ENCODE measurements at places on chromosomes 3 and 15.

DNA sequence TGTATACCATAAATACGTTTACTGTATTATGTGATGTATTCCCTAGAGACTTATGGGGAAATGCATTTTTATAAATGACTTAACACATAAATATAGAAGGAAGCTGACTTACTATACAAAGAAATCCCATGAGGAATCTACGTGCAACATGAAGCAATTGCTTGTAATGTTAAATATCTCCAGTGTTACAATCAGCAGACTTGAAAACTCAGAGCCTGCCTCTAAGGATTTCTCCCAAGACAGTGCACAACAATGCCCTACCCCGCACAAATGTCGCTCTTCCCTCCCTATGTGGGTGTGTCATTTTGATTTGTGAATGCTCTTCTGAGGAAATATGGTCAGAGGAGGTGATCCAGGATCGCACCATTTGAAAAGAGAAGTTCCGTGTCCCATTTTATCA, 629.0 kb downstream of the NR2F2 start:
- no peak for DNase-seq

DNA sequence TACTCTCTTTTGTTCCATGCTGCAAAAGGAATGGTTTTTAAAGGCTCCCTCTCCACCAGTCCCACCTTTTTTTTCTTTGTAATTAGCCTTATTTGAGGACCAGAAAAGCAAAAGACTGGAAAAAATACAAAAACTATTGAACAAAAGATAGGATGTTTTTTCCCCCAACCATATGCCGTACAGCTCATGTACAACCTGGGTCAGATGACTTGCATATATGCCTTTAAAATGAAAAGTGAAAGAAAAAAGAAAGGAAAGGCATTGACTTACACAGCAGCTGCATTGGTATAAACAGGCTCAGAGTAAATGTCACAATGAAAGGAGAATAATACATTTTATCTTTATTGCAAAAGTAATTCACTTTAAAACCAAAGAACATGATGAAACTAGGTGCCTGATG, 69.5 kb upstream of the CMC1 start:
- no peak for DNase-seq

DNA sequence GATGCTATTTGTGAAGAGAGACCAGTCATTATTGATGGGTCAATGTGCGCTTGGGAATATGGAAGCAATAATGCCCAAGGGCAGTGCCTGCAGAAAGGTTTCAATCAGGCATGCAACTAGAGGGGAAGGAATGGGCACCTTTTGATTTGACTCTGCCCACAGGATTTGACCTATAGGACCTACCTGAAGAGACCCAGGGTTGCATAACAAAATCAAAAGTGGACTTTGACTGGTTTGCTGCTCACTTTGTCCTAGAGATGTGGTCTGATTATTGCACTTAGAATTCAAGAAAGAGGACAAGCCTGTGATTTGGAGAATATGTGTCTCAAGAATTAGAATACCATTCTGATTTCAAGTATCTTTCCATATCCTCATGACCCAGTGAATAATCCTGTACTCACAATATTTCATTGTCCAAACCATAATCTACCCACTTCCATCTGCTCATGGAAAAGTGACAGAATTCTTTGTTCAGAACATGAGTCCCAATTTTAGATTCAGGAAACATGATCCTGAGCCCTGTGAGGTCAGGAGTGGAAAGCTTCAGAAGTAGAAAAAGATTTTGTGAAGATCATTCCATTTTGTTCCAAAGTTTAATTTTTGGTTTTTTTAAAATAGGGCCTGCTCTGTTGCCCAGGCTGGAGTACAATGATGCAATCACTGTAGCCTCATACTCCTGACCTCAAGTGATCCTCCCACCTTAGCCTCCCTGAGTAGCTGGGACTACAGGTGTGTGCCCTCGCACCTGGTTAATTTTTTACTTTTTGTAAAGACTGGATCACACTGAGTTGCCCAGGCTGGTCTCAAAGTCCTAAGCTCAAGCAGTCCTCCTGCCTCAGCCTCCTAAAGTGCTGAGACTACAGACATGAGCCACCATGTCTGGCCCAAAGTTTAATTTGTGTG, 151.3 kb upstream of the NR2E3 start:
- no peak for DNase-seq

GRCh38 chr3:54535619-54536018, 392.2 kb downstream of the LRTM1 start:
- DNase-seq = no peak

DNA sequence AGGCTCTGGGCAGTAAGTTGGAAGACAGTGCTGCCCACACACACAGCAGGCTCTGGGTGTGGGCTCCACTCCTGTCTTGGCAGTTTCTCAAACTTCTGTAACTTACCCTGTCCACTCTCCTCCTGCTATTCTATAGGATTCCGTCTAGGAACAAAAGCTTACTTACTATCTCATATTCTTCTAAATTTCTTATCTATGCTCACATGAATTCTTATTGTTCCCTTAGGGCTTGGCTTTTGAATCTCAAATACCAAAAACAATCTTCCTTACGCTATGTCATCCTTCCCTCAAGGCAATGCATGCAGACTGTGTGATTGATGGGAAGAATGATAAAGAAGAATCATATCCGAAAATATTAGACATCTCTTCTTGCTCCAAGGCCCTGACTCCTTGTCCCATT, 425.9 kb upstream of the ONECUT1 start:
- DNase-seq = no peak

DNA sequence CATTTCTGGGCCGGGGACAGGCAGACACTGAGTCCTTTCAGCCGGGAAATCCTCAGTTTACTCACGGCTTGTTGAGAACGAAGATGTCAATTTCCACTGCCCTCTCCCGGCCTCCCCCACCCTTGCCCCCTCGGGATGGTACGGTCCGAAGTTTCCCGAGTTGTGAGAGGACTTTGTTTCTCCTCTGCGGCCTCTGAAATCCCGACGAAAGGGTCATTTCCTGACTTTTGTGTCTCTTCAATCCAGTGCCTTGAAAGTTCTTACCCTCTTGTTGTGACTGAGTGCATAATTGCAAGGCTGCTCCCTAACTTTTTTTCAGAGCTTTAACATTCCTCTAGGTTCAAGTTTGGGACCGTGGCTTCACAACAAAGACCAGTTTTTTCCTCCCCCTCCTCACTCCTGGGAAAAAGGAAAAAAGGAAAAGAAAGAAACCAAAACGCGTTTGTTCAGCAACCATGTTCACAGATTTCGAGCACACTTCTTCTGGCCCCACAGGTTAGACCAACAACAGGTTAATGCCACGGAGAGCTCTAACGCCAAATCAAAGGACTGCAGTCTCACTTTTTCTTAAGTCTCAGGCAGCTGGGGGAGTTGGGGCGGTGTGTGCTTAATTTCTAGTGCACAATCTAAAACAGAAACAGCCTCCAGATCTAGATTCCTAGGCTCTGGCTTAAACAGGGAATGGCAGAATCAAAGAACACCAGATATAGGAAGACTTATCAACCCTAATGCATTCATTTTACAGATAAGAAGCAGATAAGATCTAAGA, 138.9 kb downstream of the TMCO5A start:
- DNase-seq = no peak

DNA sequence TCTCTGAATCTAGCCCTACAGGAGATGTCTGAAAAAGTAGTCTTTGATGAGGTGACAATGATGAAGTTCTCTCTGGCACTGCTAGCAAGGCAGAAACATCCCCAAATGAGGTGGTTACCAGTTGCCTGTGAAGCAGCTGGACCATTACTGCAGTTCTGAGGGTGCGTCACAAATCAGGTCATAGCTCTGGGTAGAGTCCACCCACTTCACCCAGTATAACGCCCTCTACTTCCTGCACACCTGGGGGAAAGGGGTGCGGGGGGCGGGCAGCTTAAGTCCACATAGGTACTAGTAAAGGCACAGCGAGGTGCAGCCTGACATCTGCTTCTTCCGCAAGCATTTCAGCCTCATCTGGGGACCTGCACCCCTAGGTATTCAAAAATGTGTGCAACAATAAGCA, 13.4 kb upstream of the SATB1 start:
- DNase-seq = no peak

DNA sequence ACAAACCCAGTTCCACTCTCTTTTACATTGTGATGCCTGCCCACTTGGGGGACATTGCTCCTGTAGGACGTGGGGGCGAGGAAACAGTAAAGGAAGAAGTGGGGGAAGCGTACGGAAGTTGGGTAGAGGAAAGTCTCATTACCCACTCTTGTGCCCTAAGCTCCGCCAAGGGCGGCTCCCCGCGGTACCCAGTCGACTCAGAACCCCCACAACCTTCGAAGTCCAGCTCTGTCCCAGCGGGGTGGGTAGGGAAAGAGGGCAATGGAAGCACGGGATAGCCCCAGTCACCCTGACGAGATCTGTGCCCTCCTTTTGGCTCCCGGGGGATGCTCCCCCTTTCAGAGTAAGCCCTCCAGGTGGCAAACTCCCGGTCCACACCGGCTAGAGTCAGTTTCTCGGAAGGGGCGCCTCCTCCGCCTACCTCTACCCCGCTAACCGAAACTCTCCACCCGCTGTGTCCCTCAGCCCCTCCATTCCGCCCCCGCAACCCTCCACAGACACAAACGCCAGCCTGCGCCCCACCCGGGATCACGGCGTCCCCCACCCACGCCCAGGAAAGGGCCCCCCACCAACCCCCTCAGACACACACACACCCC, 527 bp downstream of the CSNK1G1 start:
- DNase-seq = no peak

DNA sequence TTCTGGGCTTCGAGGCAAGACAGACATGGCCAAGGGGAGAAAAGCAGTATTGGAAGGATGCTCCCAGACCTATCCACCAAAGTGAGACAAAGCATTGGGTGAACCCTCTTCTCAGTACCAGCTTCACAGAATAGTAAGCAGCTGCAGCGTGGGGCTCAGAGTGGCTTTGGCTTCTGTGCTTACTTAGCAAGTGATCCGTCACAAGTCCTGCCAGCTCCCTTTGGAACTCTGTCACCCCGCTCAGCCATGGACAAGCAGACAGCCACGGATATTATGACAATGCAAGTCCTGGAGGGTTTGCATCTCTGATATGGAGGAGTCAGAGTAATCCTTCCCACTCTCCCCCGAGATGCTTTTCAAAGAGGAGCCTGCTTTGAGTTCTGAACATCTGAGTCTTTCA, 90.8 kb downstream of the SLCO3A1 start:
- no peak for DNase-seq

- no peak for DNase-seq
Measured at GRCh38 chr15:70097063-70097320, 725 bp downstream of the TLE3 start.

DNA sequence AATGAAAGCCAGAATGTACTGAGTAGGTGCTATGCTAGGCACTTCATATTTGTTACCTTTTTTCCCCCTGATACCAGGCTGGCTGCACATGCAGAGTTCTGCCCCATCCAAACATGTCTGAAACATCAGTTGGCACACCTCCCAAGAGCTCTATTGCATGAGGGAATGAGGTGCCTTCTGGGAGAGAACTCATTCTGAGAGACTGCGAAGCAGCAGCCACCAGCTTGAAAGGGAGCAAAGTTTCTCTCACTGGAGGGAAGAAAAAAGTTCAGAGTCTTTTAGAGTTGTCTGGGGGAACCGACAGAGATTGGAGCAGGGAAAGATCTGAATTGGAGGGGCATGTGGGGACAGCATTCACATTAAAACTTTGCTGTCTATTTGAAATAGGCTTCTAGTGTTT, 84.1 kb downstream of the AGBL1 start:
- DNase-seq = no peak

DNA sequence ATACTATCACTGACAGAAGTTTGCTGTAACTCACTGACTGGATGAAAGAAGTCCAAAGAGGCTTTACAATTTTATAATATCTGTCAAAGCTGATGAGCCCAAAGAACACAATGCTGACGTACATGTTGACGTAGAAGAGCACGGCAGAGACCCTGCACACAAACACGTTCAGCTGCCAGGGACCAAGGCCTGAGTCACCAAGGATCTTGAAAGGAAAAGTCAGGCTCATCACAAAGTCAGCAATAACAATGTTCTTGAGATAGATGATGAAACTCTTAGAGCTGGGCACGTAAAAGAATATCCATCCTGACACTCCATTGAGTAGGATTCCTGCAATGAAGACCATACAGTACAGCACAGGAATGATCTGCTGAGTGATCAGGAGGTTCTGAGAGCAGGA, 10.9 kb upstream of the GPR171 start:
- DNase-seq = no peak

DNA sequence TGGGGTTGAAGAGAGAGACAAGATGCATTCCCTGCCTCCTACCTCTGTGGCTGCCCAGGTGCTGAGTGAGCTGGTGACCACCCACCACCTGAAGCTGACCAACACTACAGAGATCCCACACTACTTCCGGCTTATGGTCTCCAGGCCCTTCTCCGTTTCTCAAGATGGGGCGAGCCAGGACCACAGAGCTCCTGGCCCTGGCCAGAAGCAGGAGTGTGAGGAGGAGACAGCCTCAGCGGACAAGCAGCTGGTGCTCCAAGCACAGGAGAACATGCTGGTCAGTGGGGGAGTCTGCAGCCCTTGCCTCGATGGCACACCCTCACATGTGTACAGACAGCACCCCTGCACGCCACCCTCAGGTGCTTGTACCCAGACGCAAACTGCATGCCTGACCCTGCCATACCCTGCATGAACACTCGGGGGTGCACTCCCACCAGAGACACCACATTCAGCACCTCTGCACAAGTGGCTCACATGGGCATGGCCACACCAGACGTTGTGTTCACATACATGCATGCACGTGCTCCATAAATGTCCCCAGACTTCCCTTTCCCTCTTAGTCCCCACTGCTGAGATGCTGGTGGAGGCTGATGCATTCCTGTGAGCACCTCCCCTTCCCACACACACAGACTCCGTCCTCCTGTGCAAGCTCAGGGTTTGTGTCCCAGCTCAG, 19.0 kb downstream of the ACAA1 start:
- peak; percentile 32 for DNase-seq

GRCh38 chr3:170437696-170438407, 19.2 kb downstream of the CLDN11 start:
- DNase-seq = no peak

DNA sequence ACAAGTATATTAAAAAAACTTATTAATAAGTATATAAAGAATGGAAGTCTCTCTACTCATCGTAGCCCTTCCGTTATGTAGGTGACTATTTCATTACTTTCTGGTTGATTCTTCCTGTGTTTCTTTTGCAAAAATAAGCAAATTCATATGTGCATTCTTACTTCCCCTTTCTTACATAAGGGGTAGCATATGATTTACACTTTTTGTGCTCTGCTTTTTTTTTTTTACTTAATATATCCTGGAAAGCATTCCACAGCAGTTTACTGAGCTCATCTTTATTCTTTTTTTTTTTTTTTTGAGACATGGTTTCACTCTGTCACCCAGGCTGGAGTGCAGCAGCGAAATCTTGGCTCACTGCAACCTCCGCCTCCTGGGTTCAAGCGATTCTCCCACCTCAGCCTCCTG, 12.9 kb downstream of the SCAMP5 start:
- no peak for DNase-seq

- no peak for DNase-seq
Measured at GRCh38 chr3:10280177-10280529, 12.6 kb downstream of the GHRL start.

GRCh38 chr3:180119567-180119966, 82.8 kb upstream of the PEX5L start:
- DNase-seq = no peak

DNA sequence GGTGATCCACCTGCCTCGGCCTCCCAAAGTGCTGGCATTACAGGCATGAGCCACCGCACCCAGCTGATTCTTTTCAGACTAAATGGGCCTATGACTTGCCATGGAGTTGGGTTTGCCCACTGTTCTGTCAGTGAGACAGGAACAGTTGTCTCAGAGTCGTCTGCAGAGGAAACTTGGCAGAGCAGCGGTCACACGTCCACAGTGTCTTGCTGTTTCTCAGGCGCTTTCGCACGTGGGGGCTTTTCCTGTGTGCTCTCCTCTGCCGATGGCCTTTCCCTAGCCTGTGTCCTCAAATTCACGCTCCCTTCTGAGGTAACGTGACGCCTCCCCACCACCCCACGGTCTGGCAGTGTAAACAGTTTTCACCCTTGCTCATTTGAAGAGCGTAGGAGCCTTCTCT, 11.3 kb downstream of the TMEM44 start:
- DNase-seq = no peak
